ENCODE measurements at places on chromosomes 2 and 18.

DNA sequence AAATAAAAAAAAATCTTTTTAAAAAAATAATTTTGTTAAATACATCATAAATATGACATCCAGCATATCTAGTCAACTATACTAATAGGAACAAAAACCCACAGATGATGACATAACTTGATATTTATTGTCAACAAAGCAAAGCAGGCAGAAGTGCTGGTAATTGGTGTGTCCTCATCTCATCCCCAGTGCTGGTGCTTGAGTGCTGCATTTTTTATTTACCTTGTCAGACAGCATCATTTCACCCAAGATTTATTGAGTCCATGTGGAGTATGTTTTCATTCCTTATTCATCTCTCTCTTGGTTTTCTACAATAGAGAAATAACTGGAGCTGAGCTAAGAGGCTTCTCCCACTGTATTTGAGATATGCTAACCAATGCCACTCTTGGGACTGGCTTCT, 191.6 kb upstream of the SLC14A2 start:
- DNase-seq = no peak

GRCh38 chr2:15159751-15160177, 401.4 kb downstream of the NBAS start:
- DNase-seq = no peak

DNA sequence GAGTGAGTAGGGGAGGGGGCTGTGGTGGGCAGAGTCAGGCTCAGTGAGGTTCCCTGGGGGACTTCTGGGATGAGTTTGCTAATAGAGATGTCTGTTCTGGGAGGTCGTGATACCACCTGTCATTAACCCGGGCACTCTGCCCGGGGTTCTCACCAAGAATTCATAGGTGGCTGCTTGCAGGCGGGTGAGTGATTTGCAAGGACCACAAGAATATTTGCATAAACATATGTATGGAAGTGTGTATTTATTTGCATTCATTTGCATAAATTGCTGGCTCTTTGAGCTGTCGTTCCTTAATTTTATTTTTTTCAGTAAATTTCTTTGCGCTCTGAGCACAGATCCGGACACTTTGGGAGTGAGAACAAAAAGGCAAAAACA, 260.0 kb downstream of the ATAD2B start:
- no peak for DNase-seq

DNA sequence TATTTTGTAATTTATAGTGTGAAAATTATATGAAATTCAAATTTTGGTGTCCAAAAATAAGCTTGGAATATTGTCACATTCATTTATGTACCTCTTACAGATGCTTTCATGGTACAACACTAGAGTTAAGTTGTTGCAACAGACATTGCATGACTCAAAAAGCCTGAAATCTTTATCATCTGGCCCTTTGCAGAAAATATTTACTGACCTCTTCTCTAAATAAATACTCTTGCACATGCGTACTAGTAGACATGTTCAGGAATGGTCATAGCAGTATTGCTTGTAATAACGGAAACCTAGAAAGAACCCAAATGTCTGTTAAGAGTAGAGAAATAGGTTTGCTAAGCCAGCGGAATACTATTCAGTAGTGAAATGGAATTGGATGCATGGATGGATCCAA, 60.4 kb downstream of the GALNT1 start:
- DNase-seq = no peak

- no peak for DNase-seq
These were observed 4.6 kb downstream of the INHA start for GRCh38 chr2:219576505-219577388.

GRCh38 chr2:52732849-52733395, 1034.7 kb upstream of the CHAC2 start:
- DNase-seq = no peak

GRCh38 chr18:24446953-24447538, 13.4 kb upstream of the HRH4 start:
- no peak for DNase-seq

DNA sequence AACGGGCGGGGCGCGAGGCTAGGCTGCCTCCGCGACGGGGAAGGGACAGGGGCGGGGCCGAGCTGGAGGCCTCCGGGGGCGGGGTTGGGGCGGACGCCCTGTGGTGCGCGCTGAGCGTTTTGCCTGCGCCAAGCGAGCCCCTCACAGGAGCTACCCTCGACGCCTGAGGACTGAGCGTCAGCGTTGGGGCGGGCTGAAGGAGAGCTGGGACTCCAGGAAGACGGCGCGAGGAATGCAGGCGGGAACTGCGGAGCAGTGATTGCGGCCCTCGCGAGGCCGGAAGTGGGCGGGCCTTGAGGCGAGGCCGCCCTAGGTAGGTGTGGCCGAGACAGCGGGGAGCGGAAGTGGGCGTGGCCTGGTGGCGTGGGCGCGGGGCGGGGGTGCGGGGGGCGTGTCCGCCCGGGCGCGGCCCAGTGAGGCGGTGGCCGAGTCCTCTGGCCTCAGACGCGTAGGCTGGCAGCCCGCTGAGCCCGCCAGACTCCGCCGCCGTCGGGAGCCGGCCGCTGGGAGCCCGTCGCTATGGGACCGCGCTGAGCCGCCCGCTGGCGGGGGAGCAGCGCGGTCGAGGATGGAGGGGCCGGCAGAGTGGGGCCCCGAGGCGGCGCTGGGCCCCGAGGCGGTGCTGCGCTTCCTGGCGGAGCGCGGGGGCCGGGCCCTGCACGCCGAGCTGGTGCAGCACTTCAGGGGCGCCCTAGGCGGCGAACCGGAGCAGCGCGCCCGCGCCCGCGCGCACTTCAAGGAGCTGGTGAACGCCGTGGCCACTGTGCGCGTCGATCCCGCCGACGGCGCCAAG, at the start of the genes SEPTIN10 and SOWAHC:
Gene SEPTIN10 (minus strand): TSS at position 45 of the 793 bp plus-strand sequence. CDS start 139 bp downstream, outside the sequence.
Gene SOWAHC (plus strand): TSS at position 443 of the 793 bp plus-strand sequence. CDS start 126 bp downstream, at position 569.
- peak; percentile 67 for DNase-seq

- no peak for DNase-seq
These were observed 6.8 kb downstream of the RAB12 start for GRCh38 chr18:8616028-8616401.

GRCh38 chr2:235381261-235381912, 112.5 kb upstream of the AGAP1 start:
- no peak for DNase-seq

- DNase-seq = no peak
These were observed 89.4 kb upstream of the SLC38A11 start for GRCh38 chr2:165044505-165045303.

DNA sequence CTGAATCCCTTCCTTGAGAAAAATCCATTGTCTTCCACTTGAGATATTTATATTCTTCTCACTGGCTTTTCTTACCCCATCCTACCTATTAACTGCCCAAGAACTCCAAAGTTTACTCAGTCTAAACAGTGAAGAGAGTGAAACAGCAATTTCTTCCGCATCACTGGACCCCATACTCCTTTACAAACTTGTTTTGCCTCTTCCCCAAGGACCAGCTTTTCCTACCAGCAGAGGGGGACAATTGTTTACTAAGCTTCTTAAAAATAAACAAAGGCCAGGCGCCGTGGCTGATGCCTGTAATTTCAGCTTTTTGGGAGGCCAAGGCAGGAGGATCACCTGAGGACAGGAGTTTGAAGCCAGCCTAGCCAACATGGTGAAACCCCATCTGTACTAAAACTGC, 52.0 kb downstream of the LRATD1 start:
- no peak for DNase-seq

DNA sequence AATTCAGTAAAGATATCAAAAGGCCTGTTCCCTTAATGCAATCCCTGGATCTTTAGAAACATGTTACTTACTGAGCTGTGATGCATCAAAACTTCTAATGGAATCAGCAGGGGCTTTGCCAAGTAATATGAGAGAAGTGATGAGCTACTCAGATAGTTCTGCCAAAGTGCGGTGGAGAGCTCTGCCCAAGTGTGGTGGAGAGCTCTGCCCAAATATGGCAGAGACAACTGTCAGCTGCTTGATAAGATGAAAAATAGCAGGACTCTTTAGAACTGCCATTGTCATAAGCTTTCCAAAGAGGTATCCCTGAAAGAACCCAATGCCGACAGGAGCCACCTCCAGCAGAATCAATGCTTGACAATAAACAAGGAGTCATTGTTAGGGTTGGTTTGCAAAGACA, 167.9 kb upstream of the SLC39A10 start:
- no peak for DNase-seq

DNA sequence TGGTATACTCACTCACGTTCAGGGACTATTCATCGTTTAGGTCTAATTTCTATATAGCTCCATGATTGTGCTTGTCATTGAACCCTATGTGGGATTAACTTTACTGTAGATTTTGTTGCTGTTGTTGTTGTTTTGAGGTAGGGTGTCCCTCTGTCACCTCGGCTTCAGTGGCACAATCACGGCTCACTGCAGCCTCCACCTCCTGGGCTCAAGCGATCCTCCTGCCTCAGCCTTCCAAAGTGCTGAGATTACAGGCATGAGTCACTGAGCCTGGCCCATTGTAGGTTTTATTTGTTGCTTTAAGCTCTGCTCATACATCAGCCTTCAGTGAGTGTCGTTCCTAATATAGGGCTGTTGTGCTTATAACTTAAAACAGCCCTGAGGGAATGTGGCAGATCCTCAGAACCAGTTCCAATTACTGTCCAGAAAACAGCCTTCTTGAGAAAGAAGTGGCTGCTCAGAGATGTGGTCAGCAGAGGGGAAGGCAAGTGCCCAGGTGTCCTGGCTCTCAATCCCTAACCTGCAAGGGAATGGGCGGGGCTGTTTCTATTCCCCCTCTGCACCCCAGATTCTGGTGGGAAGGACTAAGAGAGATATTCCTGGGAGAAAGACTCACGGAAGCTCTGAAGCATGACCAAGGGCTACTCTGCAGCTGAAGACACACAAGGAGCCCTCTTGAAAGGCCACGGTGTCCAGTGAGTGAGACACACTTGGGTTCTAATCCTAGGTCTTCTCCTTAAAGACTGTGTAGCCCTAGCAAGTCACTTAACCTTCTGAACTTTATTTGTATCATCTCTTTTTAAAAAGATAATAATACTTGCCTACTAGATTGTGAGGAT, 79.6 kb upstream of the LCLAT1 start:
- DNase-seq = no peak

DNA sequence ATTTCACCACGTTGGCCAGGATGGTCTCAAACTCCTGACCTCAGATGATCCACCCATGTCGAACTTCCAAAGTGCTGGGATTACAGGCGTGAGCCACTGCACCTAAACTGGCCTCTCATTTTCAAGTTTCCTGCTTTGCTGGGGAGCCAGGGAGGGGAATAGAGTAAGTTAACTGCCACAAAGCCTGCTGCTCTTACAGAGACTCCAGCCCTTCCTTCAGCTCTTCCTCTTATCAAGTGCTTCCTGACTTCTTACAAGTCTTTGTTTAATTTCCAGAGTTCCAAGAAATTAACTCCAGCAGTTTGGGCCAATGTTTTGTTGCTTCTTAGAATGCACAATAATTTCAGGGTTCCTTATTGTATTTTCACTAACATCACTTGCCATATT, 24.3 kb upstream of the UBE2F start:
- no peak for DNase-seq

DNA sequence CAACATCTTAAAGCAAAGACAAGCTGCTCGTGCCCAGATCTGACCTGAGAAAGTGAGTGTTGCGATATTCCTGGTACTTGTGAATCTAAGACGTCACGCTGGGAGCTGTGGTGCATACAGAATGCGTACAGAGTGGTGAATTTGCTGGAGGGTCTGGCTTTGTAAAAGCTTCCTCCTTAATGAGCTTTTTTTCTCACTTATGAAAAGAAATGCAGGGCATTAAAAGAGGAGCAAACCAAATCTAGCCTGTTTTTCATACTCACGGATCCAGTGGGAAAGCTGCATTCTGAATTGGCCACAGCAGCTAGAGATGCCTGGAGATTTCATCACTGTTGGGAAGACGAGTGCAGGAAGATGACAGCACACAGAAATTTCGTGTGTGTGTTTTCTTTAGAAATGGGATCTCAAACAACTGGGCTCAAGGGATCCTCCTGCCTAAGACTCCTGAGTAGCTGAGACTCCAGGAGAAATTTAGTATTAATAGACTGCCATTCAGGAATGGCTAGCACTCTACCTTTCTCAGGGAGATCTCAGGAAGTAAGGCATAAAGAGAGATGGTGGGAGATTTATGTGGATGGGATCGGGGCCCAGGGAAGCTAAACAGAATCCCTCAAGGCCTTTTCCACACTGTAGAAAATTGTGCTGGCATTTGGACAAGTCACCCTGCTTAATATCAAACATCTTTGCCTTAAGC, 181.3 kb downstream of the ALPK2 start:
- no peak for DNase-seq

DNA sequence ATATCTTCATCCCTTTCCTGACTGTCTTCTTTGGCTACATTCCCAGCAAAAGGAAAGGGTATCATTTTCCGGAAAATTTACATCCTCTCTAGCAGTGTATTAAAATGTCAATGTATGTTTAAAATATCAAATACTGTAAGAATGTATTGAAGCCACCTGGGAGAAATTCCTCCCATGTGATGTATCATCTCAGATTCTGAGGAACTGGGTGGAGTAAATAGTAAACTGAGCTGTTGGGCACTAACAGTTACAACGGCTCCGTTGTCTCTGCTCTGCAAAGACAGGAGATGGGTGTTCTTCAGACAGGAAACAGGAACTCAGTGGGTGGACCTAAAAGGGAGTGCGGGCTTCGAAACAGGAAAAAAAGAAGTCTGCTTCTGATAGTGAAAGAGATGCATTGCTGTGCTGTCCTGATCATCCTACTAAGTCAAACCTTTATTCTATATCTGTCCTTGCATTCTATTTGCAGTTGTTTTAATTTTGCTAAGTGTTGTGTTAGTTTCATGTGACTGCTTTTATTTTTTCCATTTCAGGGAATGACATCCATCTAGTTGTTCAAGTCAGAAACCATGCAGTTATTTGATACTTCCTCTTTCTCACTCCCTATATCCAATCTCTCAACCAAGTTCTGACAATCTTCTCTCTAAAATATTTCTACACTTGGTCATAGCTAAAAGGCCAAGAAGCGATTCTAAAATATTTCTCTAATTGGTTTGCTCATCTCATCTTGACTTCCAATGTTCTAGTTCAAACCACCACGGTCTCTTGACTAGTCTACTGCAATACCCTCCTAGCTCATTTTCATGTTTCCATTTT, 19.4 kb downstream of the DOK1 start:
- DNase-seq = no peak

- DNase-seq = no peak
These were observed 24.2 kb downstream of the NEU4 start for GRCh38 chr2:241833101-241833663.

DNA sequence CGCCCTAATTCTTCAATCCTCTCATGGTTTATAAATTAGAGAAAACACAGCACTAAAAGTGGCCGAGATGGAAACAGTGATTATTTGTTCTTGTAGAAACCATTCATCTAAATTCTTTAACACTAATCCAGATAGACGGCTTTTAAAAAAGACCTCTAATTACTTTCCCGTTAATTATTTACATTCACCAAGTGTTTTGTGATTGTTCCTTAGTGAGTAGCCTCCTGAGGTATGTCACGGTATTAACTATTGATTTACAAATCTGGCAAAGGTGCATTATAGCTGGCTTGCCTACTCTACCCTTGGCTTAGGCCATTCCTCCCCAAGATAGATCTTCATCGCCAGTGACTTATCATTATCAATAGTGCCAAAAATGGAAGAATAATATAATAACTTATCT, 436.4 kb upstream of the ST6GAL2 start:
- no peak for DNase-seq

- DNase-seq = no peak
These were observed 191.2 kb upstream of the CDH19 start for GRCh38 chr18:66795051-66795450.

DNA sequence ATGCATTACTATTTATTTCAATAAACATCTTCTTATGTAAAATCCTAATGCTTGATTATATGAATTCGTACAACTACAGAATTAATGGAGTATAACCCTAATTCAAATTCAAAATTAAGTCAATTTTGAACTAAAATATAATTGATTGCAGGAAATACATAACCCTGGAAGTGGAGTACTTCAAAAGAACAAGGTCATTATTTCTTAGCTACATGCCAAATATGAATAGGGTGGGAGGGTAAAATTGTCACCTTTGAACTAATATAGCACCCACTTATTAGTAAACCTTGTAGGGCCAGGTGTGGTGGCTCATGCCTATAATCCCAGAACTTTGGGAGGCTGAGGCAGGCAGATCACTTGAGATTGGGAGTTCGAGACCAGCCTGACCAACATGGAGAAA, 895.4 kb upstream of the ACVR2A start:
- DNase-seq = no peak

Data from activated T-helper 1 cell treated with Interleukin-2 at 50 U/mL for 16 hours (primary cell).